ENCODE measurements at places on chromosomes 13 and 19.

DNA sequence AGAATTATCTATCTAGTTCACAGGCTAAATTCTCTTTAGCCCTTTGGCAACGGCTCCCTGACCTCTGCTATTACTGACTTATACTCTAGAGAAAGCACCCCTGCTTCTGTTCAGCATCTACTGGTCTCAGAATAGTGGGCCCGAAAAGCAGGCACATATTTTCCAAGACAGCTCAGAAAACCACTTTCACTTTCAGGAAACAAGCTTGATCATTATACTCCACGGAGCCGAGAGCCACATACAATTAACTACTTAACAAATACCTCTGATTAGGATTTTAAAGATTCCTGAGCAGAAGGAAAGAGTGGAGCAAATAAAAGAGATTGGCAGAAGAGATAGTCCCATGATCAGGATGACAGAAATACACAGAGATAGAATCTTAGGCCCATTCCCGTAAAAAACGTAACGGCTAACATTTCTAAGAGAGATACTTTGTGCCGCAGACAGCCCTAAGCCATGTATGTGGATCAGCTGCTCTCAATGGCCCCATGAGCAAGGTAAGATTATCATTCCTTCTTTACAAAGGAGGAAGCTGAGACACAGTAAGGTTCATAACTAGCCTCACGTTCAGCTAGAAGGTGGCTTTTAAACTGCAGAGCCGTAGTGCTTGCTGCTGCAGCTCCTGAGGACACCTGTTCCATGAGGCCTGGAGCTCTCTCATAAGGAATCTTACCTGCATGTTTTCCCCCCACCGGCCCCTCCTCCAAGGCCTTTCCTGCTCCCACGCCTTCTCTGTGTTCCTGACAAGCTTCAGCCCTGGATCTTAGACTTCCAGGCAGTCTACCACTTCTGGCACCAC, 227.2 kb downstream of the FOXO1 start:
- DNase-seq: no peak

- no peak for DNase-seq
Observed at GRCh38 chr13:105972811-105973590, 562.5 kb downstream of the EFNB2 start.

GRCh38 chr19:4115050-4115817, 8.7 kb downstream of the MAP2K2 start:
- DNase-seq: no peak

- no peak for DNase-seq
Observed at GRCh38 chr13:111664696-111665095, 344.3 kb downstream of the TEX29 start.

- no peak for DNase-seq
Observed at GRCh38 chr19:34759218-34759917, 13.6 kb downstream of the ZNF599 start.

GRCh38 chr13:71798707-71799106, 68.3 kb downstream of the DACH1 start:
- DNase-seq: no peak

GRCh38 chr13:66461021-66461420, 769.1 kb downstream of the PCDH9 start:
- no peak for DNase-seq

- DNase-seq: no peak
Observed at GRCh38 chr13:20442375-20442774, 83.3 kb downstream of the CRYL1 start.

GRCh38 chr13:85993567-85993966, 194.3 kb upstream of the SLITRK6 start:
- no peak for DNase-seq

DNA sequence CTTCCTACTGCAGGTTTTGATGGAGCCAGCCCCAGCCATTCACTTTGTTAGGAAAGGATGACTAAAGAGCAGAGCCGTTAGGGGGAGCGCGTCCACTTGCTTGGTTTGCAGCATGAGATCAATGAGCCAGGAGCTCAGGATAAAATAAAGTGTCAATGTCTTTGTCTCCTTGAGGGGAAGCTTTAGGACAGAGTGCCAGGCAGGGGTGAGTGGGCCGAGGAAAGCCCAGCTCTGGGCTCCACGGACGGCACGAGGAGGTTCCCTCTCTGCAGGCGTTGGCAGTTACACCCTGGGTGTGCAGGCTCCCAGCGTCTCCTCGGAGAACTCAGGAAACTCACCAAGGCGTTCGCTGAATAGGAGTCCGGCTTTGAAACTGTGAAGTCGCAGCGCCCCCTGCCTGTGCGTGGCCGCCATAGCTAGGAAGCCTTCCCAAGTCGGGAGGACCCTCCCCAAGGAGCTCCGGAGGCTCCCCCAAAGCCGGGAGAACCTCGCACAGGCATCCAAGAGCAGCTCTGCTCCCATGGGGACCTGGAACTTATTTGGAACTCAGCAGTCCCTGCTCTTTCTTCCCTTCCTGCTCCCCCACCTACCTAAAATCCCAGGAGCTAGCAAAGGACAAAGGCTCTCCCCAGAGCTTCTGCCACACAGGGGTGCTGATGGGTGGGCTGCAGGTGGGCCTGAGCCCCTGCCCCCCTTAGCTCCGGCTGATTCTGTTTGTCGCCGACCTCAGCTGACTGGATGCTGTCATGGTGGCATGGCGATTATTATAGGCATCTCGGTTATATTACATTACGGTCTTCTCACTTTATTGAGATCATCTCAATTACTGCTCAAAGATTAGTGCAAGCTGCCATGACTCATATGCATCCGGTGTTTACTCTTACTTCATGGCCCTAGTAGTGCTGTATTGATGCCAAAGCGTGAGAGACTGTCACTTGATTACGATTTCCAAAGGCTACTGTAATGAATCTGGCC, 34.4 kb downstream of the GSX1 start:
- peak; percentile 10 for DNase-seq

GRCh38 chr13:36530861-36531590, 98.7 kb downstream of the CCNA1 start:
- DNase-seq: no peak

GRCh38 chr19:15223649-15224361, 8.4 kb downstream of the EPHX3 start:
- DNase-seq: no peak

All from AG04449 (cell line).